ENCODE measurements at places on chromosomes 5 and 9.

DNA sequence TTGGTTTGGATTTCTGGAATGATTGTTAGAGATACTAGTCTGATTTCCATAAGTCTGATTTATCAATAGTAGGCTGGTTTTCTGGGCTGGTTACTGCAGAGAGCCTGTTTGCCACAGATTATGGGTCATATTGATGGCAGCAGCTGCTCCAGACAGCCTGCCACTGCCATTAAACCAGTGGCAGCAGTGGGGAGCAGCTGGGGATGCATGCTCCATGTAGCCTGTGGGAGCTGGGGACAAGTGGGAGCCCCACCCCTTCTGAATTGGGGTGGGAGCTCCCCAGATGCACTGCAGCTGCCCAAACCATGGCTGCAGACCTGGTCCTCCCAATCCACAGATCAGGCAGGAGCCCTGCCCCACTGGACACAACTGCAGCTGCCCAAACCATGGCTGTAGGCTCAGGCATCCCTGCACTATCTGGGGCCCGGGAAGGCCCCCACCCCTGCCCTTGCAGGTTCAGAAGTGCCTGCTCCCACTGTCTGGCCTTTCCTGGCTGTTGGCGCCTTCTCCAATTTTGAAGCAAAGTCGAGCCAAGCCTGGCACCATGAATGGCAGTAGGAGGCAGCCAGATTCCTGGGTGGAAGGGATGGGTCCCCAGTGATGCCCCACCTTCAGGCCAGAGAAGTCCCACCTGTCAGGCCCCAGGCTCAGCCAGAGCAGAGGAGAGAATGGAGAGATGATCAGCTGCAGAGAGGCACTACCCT, 402.9 kb upstream of the TYRP1 start:
- DNase-seq, result no peak

- no peak for DNase-seq
Measured at GRCh38 chr5:168603746-168604145, 24.6 kb upstream of the PANK3 start.

DNA sequence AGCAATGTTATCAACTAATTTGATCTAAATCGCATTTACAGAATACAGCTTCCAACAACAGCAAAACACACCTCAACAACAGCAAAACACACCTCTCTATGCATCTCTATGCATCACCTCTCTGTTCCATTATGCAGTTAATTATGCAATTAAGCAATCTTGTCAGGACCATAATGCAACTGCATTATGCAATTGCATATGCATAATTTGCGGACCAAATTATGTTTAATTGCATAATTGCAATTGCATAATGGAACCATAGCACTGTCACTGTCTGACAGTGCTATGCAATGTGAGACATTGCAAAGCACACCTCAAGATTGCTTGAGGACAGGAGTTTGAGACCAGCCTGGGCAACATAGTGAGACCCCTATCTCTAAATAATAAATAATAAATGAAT, 80.4 kb upstream of the PRSS3 start:
- no peak for DNase-seq

DNA sequence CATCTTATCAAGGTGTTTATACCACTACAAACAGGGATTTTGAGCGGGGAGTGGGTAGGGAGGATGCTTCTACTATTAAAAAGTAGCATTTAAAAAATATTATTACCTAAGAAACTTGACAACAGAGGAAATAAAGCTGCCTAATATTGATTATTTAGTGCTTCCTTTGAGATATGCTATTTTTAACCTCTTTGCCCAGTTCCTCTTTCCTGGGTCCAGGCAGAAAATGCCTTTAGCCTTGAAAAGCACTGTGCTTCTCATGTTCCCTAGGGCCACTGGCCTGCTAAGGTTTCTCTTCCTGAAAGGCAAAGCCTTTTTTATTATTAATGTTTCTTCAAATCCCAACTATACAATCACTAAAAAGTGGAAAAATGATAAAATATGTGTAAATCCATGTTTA, 217.2 kb upstream of the HAPLN1 start:
- DNase-seq, result no peak

Data from activated CD8-positive, alpha-beta memory T cell treated with anti-CD3 and anti-CD28 coated beads for 24 hours (primary cell).